Stimulated activated CD4-positive, alpha-beta T cell treated with anti-CD3 and anti-CD28 coated beads, TNF-alpha, amount 100 ng/mL, for 1 hour (primary cell): ENCODE measurements at places on chromosomes 5 and 9.

DNA sequence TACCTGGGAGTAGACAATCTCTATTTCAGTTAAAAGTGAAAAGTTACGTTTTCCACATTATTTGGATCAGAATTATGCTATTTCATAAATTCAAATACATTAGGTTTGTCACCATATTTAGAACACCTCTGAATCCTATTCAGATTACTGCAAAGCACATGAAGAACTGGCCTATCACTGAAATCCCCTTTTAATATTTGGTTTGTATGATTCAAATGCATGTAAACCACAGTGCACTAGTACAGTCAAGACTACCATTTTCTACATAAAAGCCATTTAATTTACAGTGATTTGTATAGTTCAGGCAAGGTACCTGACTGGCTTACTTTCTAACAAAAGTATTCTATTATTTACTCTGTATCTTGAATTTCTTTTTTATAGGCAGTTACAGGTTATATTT is 212.5 kb downstream of the MEF2C start:
- no peak for DNase-seq

DNA sequence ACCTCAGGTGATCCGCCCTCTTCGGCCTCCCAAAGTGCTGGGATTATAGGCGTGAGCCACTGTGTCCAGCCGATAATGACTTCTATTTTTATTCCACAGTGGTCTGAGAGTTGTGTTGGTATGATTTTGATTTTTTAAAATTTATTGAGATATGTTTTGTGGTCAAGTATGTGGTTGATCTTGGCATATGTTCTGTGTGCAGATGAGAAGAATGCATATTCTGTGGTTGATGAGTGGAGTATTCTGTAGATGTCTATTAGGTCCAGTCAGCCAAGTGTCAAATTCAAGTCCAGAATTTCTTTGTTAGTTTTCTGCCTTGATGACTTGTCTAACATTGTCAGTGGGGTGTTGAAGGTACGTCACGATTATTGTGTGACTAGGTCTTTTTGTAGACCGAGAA is 338.2 kb upstream of the TARS1 start:
- no peak for DNase-seq

DNA sequence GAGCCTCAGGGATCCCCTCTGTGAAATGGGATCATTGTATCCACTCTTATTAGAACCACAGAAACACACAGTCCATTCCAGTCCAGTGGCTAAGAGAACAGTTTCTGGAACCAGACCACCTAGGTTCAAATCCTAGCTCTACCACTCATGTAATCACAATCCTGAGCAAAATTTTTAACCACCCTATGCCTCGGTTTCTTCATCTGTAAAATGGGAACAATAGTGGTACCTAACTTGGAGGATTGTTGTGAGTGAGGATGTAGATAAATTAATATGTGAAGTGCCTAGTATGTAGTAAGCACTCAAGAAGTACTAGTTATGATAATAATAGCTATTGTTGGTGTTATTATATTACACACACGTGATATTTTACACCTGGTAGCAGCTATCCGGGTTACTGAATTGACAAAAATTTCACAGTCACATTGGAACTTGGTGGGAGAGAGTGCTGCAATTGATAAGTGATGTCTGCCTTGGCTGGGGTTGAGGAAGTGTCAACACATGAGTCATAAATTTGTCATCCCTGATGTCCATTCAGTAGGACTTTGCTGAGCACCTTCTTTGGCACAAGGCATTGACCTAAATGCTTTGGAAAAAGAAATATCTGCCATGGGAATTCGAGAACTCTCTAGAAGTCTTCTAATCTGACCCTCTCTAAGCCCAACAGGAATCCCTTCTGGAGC is 68.4 kb downstream of the COL27A1 start:
- no peak for DNase-seq

- no peak for DNase-seq
Measured at GRCh38 chr5:173659423-173659822, 43.0 kb upstream of the BOD1 start.

GRCh38 chr5:76787237-76787636 is 31.6 kb upstream of the F2RL1 start:
- no peak for DNase-seq

- no peak for DNase-seq
Measured at GRCh38 chr5:139381837-139382761, 998 bp downstream of the SLC23A1 start.

GRCh38 chr5:138369706-138370105 is 17.2 kb downstream of the KDM3B start:
- DNase-seq: no peak

- no peak for DNase-seq
Measured at GRCh38 chr9:72598639-72599038, 77.2 kb downstream of the TMC1 start.

DNA sequence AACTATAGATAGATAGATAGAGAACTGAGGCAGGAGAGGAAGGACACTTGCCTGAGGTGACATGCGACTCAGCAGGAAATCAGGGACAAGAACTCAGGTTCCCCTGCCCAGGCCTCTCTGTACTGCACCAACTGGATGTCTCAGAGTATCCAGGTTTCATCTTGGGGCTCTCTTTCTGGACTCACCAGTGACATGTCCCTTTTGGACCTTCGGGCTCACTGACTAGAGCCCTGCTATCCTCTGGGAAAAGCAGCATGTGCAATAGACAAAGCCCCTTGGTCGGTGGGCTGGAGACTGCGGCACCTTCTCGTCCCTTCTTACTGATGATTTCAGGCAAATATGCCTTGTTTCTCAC is 104.5 kb downstream of the RGS3 start:
- DNase-seq: no peak

DNA sequence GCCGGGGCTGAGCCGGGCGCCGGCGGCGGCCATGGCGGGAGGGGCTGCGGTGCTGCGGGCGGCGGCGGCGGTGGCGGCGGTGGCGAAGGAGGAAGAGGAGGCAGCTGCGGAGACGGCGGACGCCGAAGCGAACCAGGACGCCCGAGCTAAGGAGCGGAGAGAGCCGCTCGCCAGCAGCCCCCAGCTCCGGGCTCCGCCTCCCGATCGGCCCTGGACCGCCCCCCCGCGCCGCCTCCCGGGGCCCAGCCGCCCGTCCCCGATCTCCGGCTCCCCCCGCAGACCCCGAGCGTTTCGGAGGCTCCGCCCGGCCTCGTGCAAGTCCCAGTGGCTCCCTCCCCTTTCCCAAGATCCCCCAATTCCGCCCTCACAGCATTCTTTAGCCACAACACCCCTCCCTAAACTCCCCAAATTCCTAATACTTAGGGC is at the start of gene ASTN2:
ASTN2 (minus strand) TSS at position 152 of the 426 bp plus-strand sequence; CDS start at position 33, 119 bp downstream.
- DNase-seq: no peak

- DNase-seq: no peak
Measured at GRCh38 chr5:39857041-39857440, 432.3 kb upstream of the DAB2 start.

GRCh38 chr5:179914032-179914755 is 6.5 kb upstream of the TBC1D9B start:
- no peak for DNase-seq

DNA sequence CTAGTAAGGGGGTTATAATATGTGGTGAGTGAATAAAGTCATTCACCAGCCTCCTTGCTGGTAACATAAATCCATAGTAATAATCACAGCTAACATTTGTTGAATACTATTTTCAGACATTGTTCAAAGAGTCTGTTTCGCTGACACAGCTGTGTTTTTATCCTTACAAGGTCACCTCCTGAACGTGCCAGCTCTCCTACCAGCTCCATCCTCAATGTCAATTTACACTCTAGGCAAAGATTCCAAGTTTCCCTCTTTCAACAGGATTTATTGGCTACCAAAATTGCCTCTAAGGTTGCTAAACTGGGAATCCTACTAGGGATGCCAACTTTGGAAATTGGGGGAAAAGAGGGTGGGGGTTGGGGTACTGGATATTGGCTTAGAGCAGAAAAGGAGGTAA is 30.7 kb upstream of the SMC5 start:
- DNase-seq: no peak

DNA sequence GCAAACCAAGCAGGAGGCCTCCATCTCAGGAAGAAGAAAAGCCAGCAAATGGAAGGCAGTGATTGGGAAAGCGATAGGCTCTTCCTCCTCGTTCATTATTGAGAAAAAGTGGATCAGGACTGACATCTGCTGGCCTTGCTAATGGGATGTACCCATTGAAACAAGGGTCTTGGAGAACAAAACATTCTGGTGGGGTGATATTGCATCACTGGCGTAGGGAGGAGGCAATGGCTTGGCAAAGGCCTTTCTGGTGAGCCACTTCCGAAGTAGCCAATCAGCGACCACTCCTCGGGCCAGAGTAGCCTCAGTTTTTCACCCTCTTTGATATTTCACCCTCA is 86.7 kb upstream of the NFIB start:
- DNase-seq: no peak

GRCh38 chr9:76796296-76796695 is 32.1 kb downstream of the PCA3 start:
- no peak for DNase-seq

- no peak for DNase-seq
Measured at GRCh38 chr5:37938076-37938852, 98.4 kb upstream of the GDNF start.

DNA sequence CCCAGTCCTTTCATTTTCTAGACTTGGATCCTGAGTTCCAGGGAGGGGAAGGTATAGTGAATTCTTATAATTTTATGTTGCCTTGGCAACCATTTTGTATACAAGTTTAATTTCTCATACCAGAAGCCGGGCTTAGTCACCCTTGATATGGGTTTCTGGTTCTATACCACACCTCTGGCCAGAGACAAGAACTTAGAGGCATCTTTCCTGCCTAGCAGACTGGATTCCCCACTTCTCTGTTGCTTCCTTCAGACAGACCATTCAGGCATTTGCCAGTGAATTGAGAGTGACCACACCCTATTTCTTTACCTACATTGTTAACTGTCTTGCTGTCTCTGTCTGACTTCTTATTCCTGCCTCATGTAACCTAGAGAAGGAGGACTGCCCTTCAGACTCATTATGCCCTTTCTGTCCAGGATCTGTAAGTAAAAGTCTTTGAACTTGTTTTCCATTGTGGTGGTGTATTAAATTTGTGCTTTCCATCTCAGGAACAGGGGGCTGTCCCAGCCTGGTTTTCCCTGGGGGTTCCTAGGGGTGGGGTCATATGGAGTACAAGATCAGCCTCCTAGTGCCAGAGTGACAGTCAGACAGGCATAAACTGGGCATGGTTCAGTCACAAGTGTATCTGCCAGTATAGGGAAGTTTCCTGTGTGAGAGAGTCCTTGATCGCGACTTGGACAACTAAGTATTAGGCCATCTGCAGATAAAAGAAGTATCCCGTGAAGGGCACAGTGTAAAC is 27.4 kb downstream of the TNFSF8 start:
- no peak for DNase-seq

DNA sequence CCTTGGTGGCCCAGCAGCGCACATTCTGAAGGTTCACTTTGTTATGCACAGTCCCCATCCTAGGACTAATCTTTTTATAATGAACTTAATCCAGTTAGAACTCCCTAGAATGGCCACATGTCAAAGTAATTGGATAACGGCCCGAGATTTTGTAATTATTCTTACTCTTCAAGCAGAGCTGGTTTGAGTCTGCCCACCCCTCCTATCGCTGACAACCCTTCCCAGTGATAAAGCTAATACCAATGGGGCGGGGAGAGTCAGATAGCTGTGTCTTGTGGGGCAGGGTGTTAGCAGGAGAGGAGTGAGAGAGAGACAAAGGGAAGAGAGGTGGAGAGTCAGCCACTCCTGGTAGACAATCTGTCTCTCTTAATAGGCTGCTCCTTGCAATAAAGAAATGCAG is 356.9 kb downstream of the SLIT3 start:
- no peak for DNase-seq

- DNase-seq: no peak
Measured at GRCh38 chr9:77978086-77978781, 53.4 kb downstream of the GNAQ start.

GRCh38 chr5:74244406-74244805 is 396.1 kb downstream of the ENC1 start:
- no peak for DNase-seq

DNA sequence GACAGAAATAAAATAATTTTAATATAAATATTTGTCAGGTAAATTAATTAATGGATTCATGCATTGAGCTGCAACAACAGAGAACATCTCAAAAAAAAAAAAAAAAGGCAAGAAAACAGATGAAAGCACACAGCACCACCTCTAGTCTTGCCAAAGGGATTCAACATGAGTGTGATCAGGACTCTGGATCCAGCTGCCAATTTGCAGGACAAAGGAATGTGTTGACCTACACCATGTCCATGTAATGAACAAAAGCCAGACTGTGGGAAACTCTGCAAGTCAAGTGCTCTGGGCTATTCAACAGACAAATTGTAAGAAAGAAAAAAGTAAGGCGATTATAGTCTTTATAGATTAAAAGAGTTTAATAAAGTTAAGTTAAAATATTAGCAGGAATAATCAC is 769.3 kb downstream of the TLR4 start:
- no peak for DNase-seq

GRCh38 chr5:92320446-92320845 is 937.3 kb upstream of the ARRDC3 start:
- DNase-seq: no peak

DNA sequence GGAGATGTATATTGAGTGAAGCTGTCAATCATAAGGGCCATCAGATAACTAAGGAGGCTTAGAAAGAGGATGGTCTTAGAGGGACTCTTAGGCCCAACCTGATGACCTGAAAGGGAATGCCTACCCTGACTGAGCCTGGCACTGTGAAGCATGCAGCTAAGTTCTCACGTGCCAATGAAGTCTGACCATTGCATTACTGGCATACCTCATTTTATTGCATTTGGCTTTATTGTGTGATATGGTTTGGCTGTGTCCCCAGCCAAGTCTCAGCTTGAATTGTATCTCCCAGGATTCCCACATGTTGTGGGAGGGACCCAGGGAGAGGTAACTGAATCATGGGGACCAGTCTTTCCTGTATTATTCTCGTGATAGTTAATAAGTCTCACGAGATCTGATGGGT is 421.6 kb upstream of the SGCD start:
- no peak for DNase-seq

GRCh38 chr5:78504704-78505677 is 143.6 kb downstream of the LHFPL2 start:
- DNase-seq: no peak

DNA sequence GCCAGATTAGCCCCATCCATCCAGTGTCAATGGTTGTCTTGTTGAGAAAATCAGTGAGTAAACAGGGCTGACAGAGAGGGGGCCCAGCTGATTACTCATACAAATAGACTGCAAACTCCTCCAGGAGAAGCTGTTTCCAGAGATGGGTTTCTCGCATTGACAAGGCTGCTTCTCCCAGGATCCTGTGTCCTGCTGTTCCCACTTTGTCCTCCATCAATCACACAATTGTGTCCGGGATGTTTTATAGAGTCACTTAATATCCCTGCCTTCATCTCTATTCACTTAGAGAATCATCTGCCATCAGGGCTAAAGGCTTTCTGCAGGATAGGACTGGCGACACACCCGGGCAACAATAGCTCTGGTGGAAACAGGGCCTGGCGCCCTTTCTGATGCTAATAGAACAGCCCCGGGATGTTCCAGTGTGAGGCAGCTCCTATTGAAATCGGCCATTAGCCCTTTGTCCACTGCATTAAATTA is 71.7 kb upstream of the TBCA start:
- DNase-seq: no peak

DNA sequence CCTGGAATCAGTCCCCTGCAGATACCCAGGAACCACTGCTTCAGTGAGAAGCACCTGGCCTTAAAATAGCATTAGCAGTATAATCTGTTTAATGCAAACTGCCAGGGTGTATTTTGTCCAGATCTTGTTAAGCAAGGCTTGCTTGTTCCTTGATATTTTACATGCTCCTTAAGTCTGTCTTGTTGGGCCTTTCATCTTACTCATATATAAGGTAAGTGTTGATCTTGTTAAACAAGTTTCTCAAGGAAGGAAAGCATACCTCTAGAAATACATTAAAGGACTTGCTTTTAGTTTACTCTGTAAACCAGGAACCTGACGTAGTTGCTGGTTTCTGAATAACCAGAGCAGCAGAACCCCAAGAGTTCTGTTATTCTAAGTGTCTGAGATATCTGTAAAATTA is 13.7 kb downstream of the HSPA4 start:
- no peak for DNase-seq
